ENCODE measurements at places on chromosomes 4 and X. TPM values are rescaled to one million over a fixed set of nuclear protein-coding genes. Genes with fewer than 3 reads are reported as not detected.

PASD1 gene
- total RNA-seq = not detected

ETNPPL gene
- total RNA-seq = not detected

CLDN22 gene
- total RNA-seq = not detected

SMIM43 gene
- total RNA-seq = 0.49 TPM
